ENCODE measurements at places on chromosomes 5 and 9. TPM values are rescaled to one million over a fixed set of nuclear protein-coding genes. Genes with fewer than 3 reads are reported as not detected.

Gene C8G
- total RNA-seq, result 411 TPM

Gene PCDHB8
- not detected for total RNA-seq

Gene ADGRD2
- not detected for total RNA-seq

Gene SERINC5
- 54.6 TPM for total RNA-seq

Gene QRFP
- total RNA-seq, result not detected

Gene PRSS3
- 5.3 TPM for total RNA-seq

Gene SPAG8
- total RNA-seq, result 0.50 TPM

Gene PTGR1
- total RNA-seq, result 526 TPM

Gene SEMA6A
- total RNA-seq, result 7.9 TPM

Gene LPCAT1
- total RNA-seq, result 8.9 TPM

Gene RNF20
- 17.4 TPM for total RNA-seq

Gene CCDC152
- 0.70 TPM for total RNA-seq

Gene PROB1
- total RNA-seq, result 0.75 TPM

Gene SLC27A6
- 0.10 TPM for total RNA-seq

Gene SLC34A1
- 3.0 TPM for total RNA-seq

Gene IL3
- total RNA-seq, result not detected

Gene C1QTNF3
- total RNA-seq, result 1.9 TPM
